ENCODE measurements at places on chromosomes 1 and 21.
A peak's percentile ranks its signal among the peaks of the same experiment; 100 is the strongest.

GRCh38 chr1:97164276-97164639, 442.7 kb downstream of the PTBP2 start:
- DNase-seq = no peak

DNA sequence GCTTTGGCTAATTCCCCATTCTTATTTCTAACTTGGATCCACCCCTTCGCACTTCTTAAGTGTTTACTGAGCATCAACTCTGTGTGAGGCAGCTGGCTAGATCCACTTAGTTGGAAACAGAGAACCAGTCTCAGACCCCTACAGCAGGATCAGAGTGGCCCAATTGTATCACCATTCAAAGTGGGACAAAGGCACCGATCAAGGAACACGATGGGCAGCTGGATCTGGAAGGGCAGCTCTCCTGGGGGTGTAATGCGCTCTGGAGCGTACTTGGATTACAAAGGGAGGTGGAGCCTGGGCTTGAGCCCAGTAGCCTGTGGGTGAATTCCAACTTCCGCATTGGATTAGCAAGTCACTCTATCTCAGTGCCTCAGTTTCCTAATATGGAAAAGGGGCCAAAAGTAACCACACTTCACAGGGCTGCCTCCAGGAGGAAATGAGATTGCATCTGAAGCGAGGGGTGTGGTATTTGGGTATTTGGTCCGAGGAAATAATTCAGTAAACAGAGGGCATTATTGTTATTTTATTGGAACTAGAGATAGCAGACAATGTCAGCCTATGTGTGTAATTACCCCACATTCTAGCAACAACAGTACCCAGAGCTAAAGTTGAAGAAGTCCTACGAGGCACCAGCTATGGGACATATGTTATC, 11.9 kb downstream of the ECE1 start:
- DNase-seq = no peak

- no peak for DNase-seq
These were observed 1.6 kb upstream of the KDM4A start for GRCh38 chr1:43648221-43648847.

GRCh38 chr1:60670302-60670701, 412.1 kb upstream of the NFIA start:
- DNase-seq = no peak

DNA sequence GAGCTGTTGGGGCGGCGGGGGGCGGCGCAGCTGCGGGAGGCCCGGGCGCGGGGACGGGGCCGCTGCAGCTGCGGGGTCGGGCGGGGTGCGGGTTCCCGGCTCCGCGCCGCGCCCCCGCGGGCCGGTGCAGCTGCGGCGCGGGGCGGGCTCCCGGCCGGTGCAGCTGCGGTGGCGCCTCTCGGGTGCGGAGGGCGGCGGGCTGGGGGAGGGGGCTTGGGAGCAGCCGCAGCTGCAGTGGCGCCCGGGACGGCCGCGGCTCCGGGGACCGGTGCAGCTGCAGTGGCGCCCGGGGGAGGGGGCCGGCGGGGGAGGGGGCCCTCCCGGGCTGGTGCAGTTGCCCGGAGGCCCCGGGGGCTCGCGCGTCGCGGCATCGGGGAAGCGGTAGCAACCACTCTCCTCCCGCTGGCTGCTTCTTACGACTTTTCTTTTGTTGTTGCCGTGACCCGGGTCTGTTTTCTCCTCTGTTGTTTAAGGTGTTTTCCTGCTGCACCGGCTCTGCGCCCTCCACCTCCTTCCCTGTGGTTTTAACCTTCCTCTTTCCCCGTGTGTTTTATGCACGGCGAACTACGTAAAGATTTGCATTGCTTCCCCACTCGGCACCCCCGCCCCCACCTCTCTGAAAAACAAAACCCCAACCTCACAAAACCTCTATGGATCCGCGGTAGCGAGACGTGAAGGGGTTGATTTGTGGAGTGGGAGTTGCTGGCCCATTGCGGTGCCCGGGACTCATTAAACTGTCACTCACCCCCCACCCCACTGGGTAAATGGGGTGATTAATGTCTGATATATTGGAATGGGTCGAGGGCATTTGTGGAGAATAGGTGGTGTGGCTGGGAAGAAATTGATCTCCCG, 1.7 kb upstream of the ZBTB18 start:
- no peak for DNase-seq

- no peak for DNase-seq
These were observed 223.0 kb downstream of the LTN1 start for GRCh38 chr21:28769683-28770082.

- DNase-seq = no peak
These were observed 150.9 kb downstream of the CNIH3 start for GRCh38 chr1:224767031-224767430.

- no peak for DNase-seq
These were observed 13.2 kb upstream of the SLC2A1 start for GRCh38 chr1:42971841-42972291.

- no peak for DNase-seq
These were observed 92.9 kb downstream of the KIF14 start for GRCh38 chr1:200527670-200528069.

- DNase-seq = no peak
These were observed 1.9 kb downstream of the KRTAP10-4 start for GRCh38 chr21:44575307-44576024.

- DNase-seq = no peak
These were observed 117.3 kb upstream of the IRF2BP2 start for GRCh38 chr1:234727018-234727940.

DNA sequence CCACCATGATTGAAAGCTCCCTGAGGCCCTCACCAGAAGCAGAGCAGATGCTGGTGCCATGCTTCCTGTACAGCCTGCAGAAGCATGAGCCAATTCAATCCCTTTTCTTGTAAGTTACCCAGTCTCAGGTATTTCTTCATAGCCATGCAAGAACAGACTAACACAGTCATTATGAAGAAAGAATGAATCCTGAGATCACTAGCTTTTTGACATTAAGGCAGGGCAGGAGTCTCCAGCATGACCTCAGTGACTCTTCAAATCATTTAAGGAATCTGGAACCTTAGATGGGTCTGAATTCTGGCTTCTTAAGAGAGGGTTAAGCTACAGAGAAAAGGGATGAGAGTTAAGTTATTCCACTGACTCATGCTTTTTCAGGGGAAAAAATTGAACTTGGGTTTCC, 79.0 kb downstream of the PTPN14 start:
- no peak for DNase-seq

- peak; percentile 43 for DNase-seq
These were observed 19.4 kb upstream of the BSDC1 start for GRCh38 chr1:32413507-32414185.

DNA sequence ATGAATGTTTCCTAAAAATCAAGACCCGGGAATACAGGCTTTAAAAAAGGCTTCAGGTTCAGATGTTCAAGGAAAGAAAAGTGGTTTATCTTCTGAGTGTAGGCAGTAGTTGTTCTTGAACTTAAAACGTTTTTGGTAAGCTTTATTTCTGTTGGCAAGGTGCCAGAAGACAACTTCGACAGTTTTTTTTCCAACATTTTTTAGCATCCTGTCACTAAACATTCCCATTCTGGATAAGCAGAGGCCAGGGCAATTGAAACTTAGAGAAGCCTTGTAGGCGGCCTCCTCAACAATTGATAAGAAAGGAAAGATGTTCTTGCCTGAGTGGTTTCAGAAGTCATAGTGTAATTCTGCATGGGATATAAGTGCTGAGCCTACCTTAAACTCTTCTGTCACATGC, 66.7 kb downstream of the PATJ start:
- DNase-seq = no peak

- DNase-seq = no peak
These were observed 2.2 kb downstream of the NUDC start for GRCh38 chr1:26923711-26924110.

DNA sequence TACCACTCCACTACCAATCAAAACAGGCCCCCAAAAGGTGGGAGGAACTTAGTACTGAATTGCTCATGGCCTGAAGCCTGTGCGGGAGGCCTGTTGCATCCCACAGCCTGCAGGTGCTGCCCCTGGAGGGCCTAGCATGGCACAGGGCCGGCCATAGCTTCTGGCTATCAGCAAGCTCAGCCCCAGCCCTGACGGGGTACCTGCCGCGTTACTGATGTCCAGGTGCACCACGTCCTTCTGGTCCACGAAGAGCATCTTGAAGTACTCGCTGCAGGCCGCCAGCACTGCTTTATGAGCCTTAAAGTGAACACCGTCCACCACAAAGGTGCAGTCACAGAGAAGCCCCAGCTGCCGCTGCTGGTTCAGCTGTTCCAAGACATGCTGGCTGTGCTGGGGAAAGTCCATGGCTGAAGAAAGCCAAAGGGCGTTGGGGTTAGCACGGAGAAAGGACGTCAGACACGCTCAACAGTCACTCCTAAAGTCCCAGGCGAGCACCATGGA, 27.8 kb downstream of the ZBTB17 start:
- no peak for DNase-seq

Data from NCI-H187 (cell line).